Stimulated activated CD4-positive, alpha-beta T cell treated with anti-CD3 and anti-CD28 coated beads, Interleukin-12 subunit alpha, Interleukin-12 subunit beta, amount 100 ng/mL, for 24 hours (primary cell): ENCODE measurements at places on chromosomes 6 and 20.

DNA sequence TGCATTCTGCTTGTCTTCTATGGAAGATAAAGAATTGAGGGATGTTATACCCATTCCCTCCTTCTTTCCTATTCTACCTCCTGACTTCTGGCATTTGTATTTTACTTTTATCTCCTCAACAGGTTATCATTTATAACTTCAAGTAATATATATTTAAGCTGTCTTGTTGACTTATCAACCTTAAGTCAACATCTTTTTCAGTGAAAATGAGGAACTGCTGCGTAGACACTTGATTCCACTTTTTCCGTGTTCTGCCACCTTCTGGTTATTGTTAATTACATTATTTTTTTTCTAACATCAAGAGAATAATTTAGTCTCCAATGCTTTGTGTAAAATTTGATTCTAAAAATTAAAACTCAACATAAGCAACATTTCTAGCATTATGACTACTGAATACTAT, 107.5 kb downstream of the PRKN start:
- DNase-seq, result no peak

GRCh38 chr6:68235326-68235784, 399.7 kb upstream of the ADGRB3 start:
- DNase-seq, result no peak

GRCh38 chr6:131776985-131777384, 30.8 kb upstream of the ENPP1 start:
- no peak for DNase-seq

GRCh38 chr6:39933669-39934130, 562 bp downstream of the MOCS1 start:
- DNase-seq, result no peak

DNA sequence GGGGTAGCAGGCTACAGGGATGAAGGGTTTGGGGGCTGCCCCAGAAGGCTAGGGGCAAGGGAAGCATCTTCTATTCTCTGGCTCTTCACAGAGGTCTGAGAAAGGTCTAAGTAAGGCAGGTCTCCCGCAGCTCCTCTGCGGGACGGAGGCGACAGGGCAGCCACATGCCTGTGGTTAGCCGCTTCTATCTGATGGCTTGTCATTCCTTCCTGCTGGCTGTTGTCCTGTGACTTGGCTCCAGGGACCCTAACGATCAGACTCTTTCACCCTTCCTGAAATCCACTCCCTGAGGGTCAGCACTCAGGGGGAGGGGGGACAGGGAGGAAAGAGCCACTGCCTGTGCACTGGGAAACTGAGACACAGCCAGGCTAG, 673 bp downstream of the CST7 start:
- no peak for DNase-seq

DNA sequence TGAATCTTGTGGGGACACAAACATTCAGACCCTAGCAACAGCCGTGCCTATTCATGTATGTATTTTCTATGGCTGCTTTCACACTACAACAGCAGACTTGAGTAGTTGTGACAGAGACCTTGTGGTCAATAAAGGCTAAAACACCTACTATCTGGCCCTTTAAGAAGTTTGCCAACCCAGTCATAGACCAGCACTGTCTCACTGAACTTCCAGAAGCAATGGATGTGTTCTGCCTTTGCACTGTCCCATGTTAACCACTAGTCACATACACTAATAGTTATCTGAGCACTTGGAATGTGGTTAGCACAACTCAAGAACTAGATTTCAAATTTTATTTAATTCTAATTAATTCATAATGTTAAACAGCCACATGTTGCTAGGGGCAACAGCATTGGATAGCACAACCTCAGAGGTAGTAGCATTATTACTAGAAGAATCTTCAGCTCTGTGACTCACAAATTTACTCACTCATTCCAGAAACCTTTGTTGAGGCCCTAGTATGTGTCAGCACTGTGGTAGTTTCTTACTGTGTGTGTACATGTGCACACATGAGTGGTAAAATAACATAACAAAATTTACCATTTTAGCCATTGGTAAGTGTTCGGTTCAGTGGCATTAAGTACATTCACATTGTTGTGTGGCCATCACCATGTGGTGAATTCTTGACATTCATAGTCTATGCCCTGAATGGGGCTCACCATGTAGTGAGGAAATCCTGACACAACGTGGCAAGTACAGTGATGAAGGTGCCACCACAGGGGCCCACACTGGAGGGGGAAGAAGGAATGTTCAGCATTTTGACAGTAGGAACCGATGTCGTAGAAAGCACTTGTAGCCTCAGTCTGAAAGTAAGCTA, 107.3 kb downstream of the CEP57L1 start:
- no peak for DNase-seq

DNA sequence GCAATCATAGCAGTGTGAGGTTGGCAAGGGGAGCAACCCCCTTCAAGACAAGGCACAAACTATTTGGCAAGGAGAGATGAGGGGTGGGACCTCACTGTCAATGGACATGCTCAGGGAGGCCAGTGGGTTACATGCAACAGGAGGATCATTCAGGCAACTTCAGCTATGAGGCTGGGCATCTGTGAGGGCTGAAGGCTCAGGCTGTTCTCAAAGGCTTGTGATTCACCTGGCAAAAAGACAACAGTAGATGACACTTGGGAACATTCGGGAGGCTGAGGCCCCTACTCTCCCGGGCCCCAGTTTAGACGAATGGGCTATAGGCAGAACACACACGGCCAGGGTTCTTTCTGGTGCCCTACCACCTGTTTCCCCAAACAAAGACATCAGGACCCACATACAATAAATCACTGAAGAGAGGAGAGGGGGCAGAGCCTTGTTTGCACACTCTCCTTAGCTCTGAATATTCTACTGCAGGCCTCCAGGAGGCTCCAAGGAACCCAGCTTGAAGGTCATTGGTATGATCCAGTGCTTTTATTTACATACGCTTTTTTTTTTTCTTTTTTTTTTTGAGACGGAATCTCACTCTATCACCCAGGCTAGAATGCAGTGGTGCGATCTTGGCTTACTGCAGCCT, 7.9 kb downstream of the TUBB start:
- no peak for DNase-seq

- DNase-seq, result no peak
These were observed 111.2 kb upstream of the PTPN1 start for GRCh38 chr20:50398821-50399554.

GRCh38 chr6:167331565-167331964, 6.7 kb downstream of the TTLL2 start:
- no peak for DNase-seq

DNA sequence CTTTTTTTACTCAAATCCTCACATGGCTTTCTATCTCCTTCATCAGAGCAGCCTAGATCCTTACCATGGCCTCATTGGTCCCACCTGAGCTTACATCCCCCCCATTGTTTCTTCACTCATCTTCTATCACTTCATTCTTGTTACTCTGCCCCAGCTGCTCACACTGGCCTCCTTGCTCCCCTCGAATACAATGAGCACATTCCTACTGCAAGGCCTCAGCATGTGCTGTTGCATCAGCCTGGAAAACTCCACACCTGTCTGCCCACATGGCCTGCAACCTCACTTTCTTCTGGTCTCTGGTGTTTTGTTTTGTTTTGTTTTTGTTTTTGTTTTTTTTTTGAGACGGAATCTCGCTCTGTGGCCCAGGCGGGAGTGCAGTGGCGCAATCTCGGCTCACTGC, 212.6 kb downstream of the TBX18 start:
- no peak for DNase-seq

DNA sequence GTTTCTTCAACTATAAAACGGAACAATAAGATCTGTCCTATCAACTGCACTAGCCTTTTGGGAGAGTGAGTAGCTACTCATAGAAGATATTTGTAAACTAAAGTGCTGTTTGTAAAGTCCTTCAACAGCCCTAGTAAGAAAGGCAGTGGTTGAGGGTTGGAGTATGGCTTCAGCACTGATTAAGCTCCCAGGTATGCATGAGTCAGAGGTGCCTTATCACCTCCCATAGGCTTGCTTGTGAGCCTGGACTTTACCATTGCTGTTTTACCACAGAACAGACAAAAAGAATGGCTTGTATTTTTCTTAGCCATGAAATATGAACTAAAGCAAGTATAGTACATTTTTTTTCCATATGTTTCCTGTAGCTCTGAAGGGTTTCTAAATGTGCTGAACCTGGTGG, 44.1 kb downstream of the SAMD3 start:
- DNase-seq, result no peak

- DNase-seq, result no peak
These were observed 10.4 kb downstream of the SCML4 start for GRCh38 chr6:107813555-107814194.

- DNase-seq, result no peak
These were observed 96.6 kb downstream of the ARID1B start for GRCh38 chr6:156873654-156874380.

DNA sequence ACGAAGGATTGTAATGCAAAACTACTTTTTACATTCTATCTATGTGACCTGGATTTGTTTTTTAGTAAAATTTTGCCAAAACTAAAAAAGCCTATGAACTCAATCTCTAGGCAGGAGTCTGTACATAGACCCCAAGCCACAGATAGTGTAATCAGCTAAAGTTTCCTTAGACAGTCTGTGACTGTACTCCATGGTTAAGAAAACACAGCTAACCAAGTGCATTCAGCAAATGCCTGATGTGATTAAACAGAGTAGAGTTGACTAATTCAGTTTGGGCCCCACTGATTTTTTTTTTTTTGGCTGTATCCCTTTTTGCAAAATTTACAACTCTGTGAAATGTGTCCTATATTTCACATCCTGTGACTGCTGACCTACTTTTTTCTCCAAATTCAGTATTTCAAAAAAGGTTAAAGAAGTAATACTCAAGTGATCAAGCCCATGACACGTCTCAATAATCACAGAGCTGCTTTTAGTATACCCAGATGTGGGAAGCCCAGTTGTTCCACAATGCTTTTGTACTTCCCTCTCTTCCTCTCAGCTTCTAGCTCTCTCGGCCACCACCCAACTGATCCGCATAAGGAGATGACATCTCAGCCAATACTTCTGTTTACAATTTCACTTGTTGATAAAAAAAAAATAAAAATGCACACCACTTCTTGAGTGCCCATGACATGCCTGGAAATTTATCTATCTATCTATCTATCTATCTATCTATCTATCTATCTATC, 108.8 kb upstream of the TBX18 start:
- DNase-seq, result no peak

GRCh38 chr6:149354009-149354408, 36.5 kb downstream of the TAB2 start:
- no peak for DNase-seq

GRCh38 chr6:33298773-33299236, at the start of gene RGL2:
Gene RGL2 (minus strand): TSS chr6:33298942. CDS start chr6:33298610, 332 bp downstream.
- no peak for DNase-seq

DNA sequence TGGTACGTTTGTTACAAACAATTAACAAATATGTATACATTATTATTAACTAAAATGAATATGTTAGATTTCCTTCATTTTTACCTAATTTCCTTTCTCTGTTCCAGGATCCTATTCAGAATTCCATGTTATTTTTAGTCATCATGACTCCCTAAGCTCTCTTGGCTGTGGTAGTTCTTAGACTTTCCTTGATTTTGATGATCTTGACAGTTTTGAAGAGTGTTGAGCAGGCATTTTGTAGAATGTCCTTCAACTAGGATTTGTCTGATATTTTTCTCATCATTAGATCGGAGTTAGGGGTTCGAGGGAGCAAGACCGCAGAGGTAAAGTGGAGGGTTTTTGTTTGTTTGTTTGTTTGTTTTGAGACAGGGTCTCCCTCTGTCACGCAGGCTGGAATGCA, 44.3 kb upstream of the ZNF184 start:
- no peak for DNase-seq

DNA sequence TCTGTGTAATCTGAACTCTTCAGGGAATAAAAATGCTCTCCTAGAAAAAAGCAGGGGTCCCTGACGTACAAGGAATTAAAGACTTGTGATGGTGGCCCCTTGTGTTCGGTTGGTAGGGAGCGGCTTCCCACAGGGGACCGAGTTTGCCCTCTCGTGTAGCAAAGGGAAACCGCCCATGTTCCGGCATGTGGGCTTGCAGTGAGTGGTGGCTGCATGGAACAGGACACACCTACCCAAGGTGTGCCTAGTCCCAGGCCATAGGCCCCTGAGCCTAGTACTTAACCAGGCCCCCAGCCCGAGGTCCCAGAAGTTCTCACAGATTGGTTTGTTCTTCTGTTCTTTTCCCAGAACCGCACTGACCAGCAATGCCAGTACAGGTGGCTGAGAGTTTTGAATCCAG, 15.5 kb downstream of the MYBL2 start:
- DNase-seq, result no peak

- no peak for DNase-seq
These were observed 483.2 kb upstream of the NRSN1 start for GRCh38 chr6:23642849-23643248.

DNA sequence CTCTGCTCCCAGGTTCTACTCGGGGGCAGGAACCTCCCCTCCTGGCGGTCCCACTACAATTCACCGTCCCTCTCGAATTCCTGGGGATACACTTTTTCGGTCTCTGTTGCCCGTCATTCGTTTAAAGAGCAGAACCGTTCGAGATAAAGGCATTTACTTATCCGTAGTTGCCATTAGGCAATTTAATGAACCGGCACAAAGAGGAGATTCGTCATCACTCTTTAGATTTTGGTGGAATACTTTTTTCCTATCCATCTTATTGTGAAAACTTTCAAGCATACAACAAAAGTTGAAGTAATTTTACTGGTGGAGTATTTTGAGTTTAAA, 1.2 kb upstream of the CD24 start:
- DNase-seq, result no peak

DNA sequence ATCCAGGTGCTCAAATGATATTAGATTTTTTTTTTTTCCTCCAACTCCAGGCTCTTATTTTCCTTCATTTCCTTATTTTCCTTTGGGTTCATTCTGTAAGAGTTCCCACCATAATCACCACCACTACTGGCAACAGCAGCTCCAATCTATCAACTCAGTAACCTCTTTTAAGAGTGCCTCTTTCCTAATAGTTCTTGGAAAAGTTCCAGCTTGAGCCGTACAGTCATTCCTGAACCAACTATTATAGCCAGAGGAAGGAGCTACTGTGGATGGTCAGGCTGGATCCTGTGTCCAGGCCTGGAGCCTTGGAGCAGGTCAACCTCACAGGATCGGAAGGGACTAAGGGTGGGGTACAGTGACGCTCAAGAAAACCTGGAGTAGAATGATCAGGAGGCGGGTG, 4.2 kb upstream of the ANGPT4 start:
- DNase-seq, result no peak
